ENCODE measurements at places on chromosomes 3 and 15.

DNA sequence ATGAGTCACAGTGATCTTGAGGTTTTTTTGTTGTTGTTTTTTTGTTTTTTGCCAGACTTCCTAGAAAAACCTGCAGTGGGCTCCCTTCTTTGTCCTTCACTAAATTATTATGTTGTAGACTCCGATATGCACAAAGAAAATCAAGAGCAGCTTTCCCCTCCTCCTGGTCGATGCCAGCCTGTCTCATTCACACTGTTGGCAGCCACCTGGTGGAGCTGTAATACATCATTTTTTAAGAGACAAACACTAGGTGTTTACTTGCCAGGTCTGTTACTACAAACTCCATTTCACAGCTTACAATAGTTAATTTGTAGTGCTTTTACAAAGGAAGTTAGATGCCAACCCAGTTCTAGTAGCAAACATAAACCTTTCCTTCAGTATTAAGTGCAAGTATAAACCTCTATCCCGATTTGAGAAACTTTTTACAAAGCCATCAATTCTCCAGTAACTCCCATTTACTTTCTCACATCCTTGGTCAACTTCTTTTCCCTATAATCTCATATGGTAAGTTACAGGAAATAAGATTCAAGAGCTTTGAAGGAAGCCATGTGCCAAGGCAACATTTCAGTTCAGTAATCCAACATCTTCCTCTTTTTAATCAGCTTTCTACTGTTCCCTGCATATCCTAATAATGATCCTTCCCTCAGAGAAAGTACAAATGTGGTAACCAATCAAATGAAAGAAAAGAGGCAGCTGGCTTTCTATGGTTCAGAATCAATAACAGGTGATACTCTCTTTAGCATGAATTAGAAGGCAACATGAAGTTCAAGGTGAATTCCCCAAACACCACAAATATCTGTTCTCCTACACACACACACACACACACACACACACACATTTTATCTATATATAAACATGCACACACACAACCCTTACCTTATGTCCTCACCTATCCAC is 14.0 kb downstream of the AAGAB start:
- DNase-seq: no peak

DNA sequence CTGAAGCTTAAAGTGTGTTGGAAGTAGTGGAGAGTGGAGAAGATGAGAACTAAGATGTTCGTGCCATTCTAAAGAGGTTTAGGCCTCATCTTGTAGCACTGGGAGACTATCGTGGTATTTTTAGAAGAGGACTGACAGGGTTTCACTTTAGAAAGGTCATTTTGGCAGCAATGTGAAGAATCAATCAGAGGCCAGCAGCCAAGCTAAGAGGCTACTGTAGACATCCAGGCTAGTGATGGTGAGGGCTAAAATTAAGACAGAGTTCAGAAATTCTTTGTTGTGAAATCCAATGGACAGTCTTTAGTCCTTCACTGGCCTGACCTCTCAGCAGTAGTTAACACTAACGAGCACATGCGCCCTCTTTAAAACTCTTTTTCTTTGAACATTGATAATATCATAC is 288.2 kb downstream of the TBL1XR1 start:
- DNase-seq: no peak

DNA sequence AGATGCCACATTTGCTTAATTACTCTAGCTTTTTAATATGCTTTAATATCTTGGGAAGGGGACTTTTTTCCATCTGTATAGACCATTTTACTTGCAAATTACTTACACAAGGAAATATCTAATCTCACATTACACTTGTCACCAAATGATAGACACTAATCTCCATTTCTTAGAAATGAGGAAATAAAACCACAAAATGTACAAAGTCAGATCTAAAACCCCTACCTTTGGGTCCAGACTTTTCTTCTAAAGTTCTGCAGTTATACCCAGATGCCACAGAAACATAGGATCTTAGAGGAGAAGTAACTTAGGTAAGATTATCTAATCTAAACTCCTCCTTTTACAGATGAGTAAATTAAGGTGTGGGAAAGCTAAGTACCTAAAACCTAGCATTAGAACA is 44.3 kb downstream of the CD200R1L start:
- DNase-seq: no peak

DNA sequence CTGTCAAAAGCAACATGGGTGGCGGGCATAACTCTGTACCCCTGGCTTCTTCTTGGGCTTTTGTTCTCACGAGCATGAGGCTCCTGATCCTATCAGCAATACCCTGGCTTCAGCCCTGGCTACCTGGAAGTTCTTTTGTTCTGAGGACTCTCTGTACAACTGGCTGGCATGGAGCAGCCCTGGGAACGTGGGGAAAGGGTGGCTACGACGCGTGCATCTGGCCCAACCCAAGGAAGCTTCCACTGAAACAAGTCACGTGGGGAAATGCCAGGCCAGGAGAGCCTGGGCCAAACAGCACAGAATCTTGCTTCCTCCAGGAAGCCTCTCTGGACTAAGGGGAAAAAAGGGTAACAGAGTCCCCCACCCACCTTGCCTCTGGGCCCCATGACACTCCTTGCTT is 22.7 kb upstream of the ATP2B2 start:
- no peak for DNase-seq

- peak; percentile 70 for DNase-seq
Measured at GRCh38 chr3:195115600-195116406, 155.2 kb downstream of the XXYLT1 start.
